ENCODE measurements at places on chromosomes 5 and 9.

- no peak for DNase-seq
Observed at GRCh38 chr5:1730487-1730847, 69.2 kb downstream of the MRPL36 start.

GRCh38 chr5:167835146-167835545, 456.3 kb upstream of the WWC1 start:
- DNase-seq = peak; percentile 86

- DNase-seq = peak; percentile 49
Observed at GRCh38 chr9:77374266-77374665, 196.9 kb downstream of the VPS13A start.

- no peak for DNase-seq
Observed at GRCh38 chr9:87541663-87542062, 44.0 kb downstream of the DAPK1 start.

Data from fibroblast of skin of scalp (primary cell).